ENCODE measurements at places on chromosomes 16 and 17.

DNA sequence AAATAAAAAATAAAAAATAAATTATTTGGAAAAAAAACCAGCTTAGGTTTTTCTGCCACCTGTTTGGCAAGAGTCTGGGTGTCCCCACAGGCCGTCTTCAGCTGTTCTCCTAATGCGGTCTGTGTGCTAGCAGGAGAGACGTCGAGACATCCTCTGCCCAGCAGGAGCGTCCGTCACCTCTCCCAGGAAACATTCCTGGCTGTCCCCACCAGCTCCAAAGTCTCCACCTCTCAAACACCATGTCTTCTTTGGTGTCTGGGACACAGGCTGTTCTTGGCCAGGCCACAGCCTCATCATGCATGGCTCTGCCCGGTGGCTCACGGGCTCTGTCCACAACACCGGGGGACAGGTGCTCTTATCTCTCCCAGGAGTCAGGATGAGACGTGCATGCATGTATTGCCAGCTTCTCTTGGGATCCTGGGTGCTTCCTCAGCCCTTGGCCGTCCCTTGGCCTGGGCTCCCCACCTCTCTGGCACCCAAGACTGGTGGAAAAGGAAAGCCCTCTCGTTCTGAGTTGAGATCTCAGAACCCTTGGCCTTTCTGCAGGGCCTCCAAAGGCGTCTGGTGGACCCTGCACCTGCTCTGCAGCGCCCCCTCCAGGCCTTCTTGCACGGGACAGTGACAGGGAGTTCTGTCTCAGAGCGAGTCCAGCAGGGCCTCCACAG is 84.9 kb upstream of the CBX4 start:
- no peak for DNase-seq

DNA sequence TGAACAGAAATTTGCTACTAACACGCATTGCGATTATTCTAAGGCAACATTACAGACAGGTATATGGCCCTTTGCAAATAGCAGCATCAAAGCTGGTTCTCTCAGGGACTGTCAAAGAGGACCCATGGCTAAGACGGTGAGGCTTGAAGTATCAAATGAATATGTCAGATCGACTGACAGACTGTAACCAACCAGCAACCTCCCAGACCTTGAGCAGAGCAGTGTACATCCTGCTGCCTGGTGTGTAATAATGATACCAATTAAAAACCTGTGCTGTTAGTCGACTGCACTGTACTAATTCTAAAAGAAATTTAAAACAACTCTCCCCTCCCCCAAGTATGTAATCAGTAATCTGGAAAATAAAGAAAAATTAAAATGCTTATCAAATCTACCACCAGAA is 35.9 kb upstream of the GHDC start:
- no peak for DNase-seq

DNA sequence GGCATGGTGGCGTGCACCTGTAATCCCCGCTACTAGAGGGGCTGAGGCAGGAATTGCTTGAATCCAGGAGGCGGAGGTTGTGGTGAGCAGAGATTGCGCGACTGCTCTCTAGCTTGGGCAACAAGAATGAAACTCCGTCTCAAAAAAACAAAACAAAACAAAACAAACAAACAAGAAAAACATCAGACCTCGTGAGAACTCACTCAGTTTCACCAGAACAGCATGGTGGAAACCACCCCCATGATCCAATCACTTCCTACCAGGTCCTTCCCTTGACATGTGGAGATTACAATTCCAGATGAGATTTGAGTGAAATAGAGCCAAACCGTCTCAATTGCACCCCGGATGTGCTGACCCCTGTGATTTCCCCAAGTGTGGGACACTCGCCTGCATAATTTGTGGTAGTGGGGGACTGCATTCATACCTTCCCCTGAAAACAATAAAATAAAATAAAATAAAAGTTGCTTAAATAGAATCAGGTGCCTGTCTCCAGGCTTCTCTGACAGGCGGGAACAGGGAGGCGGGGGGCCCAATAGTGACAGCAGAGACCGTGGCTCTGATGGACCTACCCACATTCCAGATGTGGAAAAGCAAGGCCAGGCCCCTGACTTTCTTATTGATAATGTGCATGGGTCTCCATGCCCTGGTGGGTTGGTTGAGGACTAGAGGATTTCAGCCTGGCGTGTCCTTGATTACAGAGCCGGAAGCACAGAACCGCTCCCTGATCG is 13.1 kb downstream of the ZSCAN10 start:
- no peak for DNase-seq

GRCh38 chr16:102060-102855 is 24.2 kb downstream of the MPG start:
- DNase-seq, result no peak
